ENCODE measurements at places on chromosomes 3 and 15. TPM values are rescaled to one million over a fixed set of nuclear protein-coding genes. Genes with fewer than 3 reads are reported as not detected.

TICRR gene
- total RNA-seq, result 1.2 TPM

TPRG1 gene
- total RNA-seq, result 0.99 TPM

APOD gene
- 2.1 TPM for total RNA-seq

SCAANT1 gene
- total RNA-seq, result 1.7 TPM

ROPN1 gene
- not detected for total RNA-seq

ABHD17C gene
- total RNA-seq, result 9.8 TPM

KBTBD8 gene
- 2.3 TPM for total RNA-seq

MCTP2 gene
- 5.6 TPM for total RNA-seq

PLCH1 gene
- total RNA-seq, result under 0.01 TPM

RPL22L1 gene
- 71.2 TPM for total RNA-seq

PLIN1 gene
- 0.51 TPM for total RNA-seq

ZPLD1 gene
- total RNA-seq, result 0.17 TPM

ZNF80 gene
- not detected for total RNA-seq

ZBED2 gene
- not detected for total RNA-seq

UBL7 gene
- total RNA-seq, result 30.6 TPM

NMB gene
- total RNA-seq, result 3.6 TPM

GOLGA6L25 gene
- not detected for total RNA-seq

MFAP1 gene
- total RNA-seq, result 31.1 TPM

ULK4 gene
- 9.7 TPM for total RNA-seq

Data from fibroblast of lung (primary cell).